ENCODE measurements at places on chromosomes 7 and 10. TPM values are rescaled to one million over a fixed set of nuclear protein-coding genes. Genes with fewer than 3 reads are reported as not detected.

MOGAT3 gene
- not detected for total RNA-seq

HTR5A gene
- not detected for total RNA-seq

FOXP2 gene
- total RNA-seq = not detected

DNA sequence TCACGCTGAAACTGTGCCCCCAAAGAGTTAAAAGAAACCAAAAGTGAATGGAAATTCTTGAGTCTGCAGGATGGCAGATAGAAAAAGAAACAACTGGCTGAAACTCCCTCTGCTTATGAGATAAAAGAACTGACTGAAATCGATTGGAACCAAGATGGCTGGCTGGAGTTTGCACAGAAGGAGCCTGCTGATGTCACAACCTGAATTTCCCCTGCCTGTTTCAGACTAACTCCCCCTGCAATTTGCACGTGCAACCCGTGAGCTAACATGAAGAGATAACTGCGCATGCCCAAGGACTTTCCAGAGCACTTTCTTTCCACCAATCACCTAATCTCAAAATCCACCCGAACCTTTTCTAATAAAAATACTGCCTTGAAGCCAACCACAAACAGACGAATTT, 435.5 kb downstream of the CALN1 start:
- no peak for DNase-seq

DNA sequence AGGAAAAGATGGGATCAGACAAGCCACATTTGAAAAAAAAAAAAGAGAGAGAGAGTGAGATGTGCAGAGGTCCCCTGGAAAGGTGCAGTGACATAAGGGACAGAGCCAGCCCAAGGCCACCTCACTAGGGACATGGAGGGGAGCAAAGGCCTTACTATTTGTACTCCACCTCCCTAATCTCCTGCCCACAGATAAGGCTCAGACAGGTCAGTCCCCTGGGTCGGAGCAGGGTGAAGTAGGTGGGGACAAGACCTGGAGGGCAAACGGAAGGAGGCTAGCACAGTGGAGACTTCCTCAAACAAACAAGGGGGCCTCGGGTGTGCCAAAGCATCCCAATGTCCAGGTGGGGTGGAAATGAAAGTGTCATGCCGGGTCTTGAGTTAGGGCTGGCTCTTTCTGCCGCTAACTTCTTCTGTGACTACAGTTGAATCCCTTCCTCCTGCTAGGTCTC, 7.0 kb downstream of the PRF1 start:
- DNase-seq = no peak

- DNase-seq = no peak
Measured at GRCh38 chr10:46224414-46224682, 62.4 kb upstream of the ANTXRL start.

DNA sequence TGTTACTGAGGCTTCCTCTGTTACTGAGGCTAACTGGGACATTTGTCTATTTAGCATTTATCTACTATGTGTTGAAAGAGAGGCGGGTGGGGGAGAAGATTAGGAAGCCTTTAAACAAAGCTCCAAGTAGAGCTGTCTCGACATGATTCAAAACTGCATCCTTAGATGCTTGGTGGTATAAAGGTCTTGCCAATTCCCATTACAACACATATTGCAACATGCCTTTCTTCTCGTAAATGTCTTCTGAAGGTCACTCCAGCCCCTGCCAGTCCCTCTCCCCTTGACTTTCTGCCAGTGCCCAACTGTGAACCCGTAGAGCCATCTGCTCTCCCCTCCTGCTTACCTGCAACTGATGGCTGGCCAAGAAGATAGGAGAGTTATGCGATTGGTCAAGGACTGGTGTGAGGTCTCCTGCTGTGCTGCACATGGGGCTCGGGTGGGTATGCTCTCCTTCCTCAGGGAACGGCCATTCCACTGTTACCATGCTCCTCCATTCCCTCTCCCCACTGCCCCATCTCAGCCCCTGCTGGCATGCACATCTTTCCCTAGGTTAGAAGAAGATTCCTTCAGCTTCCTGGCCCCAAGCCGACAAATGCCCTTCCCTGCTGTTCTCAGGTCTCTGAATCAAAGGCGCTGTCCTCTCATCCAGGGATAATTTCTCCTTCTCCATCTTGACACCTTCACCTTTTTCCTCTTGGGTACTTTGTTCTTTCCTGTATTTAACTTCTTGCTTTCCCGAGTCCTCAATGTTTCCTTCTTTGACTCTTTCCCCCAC, 43.6 kb upstream of the ZNF32 start:
- no peak for DNase-seq

DNA sequence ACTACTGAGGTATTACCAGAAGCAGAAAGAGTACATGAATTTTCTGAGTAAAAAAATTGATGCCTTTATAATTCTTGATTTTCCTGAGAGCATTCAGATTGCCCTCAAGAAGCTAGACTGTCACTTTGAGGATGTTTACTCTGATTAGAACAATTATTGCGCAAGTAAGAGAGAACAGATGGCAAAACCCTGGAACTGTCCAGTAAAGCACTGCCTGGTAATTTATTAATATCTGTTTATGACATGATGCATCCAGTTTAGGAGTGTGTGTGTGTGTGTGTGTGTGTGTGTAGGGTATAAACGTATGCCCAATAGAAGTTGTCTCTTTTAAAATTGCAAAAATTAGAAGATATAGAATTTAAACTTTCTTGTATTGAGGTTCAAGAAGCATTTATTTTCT, 379.7 kb downstream of the PHTF2 start:
- no peak for DNase-seq

DNA sequence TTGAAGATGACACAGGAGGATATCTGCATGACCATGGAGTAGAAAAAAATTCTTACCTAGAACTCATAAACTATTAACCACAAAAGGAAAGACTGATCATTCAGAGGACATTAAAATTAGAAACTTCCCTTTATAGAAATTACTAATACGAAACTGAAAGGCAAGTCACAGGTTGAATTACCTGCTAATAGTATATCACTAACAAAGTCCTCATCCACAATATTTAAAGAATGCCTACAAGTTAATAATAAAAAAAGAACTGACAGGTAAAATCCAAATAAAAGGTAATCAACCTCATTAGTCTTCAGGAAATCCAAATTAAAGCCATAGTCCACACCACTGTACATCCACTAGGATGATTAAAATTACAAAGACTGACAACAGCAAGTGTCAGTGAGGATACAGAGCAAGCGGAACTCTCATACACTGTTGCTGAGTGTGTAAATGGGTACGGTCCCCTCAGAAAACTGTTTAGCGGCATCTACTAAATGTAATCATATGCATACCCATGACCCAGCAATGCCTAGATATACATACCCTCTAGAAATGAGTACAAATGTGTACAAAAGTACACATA, 71.2 kb downstream of the ARHGAP21 start:
- DNase-seq = no peak

- DNase-seq = no peak
Measured at GRCh38 chr10:26374426-26374825, 63.7 kb upstream of the APBB1IP start.

- no peak for DNase-seq
Measured at GRCh38 chr7:134307320-134307719, 9.4 kb downstream of the SLC35B4 start.
